ENCODE measurements at places on chromosomes 5 and 9. TPM values are rescaled to one million over a fixed set of nuclear protein-coding genes. Genes with fewer than 3 reads are reported as not detected.

NEUROG1 gene
- total RNA-seq: not detected

ERBIN gene
- total RNA-seq: 93.3 TPM

SPATA9 gene
- total RNA-seq: 0.33 TPM

DBH gene
- total RNA-seq: 0.08 TPM

GRCh38 chr5:79512049-79512448, 1.9 kb downstream of the HOMER1 start:
- DNase-seq: no peak

DNA sequence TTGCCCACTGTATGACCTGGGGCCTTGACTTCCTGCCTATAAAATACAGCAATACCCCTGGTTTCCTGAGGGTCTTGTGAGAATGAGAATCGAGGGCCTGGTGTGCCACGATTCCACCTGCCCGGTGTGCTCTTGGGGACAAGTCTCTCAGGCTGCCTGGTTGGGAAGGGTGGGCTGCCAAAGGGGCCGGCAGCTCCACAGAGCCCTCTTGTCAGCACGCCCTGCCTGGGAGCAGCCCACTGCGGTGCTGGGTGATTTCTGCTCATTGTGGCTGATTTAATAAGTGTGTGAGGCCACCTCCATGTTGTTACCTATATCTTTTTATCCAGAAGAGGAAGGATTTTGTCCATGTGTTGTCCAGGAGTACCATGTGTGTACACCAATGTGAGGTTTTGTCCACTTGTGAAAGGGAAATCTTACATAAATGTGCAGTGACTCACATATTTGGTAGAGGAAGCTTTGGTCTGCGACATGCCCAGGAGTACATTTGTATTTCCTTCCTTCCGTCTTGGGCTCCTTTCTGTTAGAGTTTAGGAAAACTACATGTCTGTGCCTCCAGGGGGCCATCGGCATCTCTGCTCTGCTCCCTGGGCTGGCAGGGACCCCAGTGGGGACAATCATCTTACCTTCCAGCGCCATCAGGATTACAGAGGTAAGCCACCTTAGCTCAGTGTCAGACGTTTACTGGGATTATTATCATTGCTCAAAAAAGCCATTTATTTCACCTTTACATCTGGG, 108.6 kb downstream of the PHF2 start:
- DNase-seq: no peak

DNA sequence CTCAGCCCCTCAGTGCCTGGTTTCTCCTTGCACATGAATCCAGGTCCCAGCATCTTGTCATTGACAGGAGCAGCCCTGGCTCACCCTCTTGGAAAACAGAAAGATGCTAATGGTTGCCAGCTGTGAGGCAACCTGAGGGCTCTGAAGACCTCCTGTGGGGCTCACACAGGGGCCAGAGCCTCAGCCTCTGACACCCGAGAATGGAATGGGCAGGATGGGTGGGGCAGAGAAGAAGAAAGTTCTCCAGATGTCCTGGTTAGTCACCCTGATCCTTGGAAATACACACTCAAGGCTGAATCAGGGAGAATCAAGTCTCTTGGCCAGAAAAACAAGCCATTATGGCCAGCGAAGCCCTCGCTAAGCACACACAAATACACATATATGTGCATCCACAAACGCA, 32.3 kb upstream of the SPATA31E1 start:
- DNase-seq: no peak

- no peak for DNase-seq
Measured at GRCh38 chr5:150189326-150189725, 536 bp upstream of the SLC6A7 start.

- DNase-seq: no peak
Measured at GRCh38 chr9:77003366-77003765, 16.1 kb upstream of the FOXB2 start.

- DNase-seq: no peak
Measured at GRCh38 chr5:172871982-172872381, 37.9 kb downstream of the ERGIC1 start.

DNA sequence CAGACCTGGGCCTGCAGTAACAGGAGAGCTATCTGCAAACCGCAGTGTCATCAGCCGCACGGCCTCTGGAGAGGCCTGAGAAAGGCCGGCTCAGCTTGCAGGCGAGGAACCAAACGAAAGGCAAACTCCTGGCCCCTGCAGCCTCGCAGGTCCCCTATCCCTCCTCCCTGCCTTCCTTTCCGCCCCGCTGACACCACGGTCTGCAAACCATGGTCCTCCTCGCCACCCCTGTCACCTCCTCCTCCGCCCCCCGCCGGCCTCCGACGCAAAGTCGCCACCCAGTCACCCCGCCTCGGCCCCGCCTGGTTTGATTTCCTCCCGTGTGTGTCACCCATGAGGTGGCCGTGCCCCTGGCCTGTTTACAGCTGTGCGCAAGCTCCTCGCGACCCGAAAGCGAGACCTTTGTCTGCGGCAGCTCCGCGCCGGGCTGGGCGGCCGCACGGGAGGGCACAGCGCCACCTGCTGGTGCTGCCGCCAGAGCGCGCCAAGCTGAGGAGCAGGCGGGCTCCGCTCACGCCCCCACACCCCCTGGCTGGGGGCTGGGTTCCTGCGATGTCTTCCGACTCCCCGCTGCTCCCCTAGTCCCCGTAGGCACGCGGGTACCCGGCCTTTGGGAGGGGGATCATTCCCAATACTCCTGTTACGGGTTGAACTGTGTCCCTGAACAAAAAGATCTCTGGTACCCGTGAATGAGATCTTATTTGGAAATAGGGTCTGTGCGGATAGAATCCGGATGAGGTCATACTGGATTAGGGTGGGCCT, 19.4 kb downstream of the GBGT1 start:
- peak; percentile 88 for DNase-seq

All from endothelial cell (in vitro differentiated cells).